Stomach (tissue), 19 donors: ENCODE measurements at places on chromosomes 1 and 21. TPM values are rescaled to one million over a fixed set of nuclear protein-coding genes. Genes with fewer than 3 reads are reported as not detected.

DNA sequence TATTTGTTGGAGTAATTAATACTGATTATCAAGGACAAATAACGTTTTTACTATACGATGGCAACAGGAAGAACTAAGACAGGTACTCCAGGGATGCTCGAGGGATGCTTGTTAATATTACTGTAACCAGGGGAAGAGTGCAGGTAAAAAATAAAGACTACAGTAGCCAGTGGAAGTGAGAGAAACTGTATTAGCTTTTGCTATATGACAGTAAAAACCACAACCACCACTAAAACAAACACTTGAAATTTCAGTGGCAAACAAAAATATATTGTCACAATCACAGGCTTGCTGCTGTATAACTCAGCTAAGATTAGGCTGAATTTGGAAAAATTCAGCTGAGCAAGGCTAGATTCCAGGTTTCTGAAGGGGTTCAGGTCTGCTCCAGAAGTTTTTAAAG lies 812.6 kb upstream of the ADGRL4 start:
- DNase-seq: no peak

The BNIPL gene
- not detected for total RNA-seq

The NBPF6 gene
- not detected for total RNA-seq

The SLC35F3 gene
- not detected for total RNA-seq

The HCN3 gene
- total RNA-seq: 3.6 TPM

DNA sequence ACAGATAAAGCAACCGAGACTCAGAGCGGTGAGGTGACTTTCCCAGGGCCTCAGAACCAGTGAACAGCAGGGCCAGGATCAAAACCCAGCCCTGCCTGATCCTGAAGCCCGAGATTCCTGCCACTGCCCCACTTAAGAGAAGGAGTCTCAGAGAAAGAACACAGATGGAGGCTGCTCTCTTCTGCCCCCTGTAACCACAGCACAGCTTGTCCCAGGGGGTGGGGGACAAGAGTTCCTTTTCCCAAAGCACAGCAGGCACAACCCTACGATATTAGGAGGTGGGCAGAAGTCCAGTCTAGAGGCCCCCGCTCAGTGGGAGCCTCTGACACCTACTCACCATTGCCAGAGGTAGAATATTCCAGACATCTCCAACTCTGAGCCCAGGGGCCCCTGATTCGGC lies 24.0 kb upstream of the VWA5B1 start:
- no peak for DNase-seq

The SH3BGR gene
- total RNA-seq: not detected

GRCh38 chr1:32876341-32877210 lies 5.9 kb upstream of the FNDC5 start:
- peak; percentile 71 for DNase-seq

The SLC44A3 gene
- total RNA-seq: 21.3 TPM

- no peak for DNase-seq
These were observed 18.7 kb downstream of the ACTRT2 start for GRCh38 chr1:3040004-3040403.

DNA sequence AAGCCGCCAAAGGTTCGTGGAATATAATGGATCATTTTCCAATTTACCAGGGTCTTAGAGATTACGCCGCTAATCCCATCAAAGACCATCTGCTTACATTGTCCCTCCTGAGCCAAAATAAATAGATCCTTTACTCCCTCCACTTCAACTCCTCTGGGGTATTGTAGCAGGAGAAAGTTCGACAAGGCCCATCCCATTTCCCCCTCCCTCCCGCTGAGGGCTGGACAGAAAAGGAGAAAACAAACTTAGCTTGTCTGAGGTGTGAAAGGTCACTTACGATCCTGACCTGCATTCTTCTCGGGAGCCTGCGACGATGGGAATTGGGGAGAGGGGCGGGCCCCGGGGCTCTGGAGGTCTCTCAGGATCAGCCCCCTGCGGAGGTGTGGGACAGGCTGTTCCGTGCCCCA lies 60.8 kb downstream of the MEF2D start:
- DNase-seq: no peak

DNA sequence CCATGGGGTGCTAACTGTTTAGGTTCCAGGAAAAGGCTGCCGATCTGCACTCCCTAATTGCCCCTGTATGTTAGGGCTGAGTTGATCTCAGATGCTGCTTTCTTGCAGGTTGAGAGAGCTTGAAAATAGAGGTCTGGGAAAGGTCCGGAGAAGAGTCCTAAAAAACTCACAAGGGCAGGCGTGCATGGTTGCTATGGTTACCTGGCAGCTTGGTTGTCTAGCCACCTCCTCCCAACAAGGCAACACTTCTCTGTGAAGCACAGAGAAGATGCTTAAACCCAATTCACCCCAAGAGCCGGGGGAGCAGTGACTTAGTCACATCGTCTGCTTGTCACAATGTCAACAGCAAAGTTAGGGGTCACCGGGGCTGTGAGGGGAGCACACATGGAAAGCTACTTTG lies 31.0 kb upstream of the LRRC52 start:
- no peak for DNase-seq

GRCh38 chr1:229870381-229870780 lies 196.7 kb upstream of the GALNT2 start:
- no peak for DNase-seq

DNA sequence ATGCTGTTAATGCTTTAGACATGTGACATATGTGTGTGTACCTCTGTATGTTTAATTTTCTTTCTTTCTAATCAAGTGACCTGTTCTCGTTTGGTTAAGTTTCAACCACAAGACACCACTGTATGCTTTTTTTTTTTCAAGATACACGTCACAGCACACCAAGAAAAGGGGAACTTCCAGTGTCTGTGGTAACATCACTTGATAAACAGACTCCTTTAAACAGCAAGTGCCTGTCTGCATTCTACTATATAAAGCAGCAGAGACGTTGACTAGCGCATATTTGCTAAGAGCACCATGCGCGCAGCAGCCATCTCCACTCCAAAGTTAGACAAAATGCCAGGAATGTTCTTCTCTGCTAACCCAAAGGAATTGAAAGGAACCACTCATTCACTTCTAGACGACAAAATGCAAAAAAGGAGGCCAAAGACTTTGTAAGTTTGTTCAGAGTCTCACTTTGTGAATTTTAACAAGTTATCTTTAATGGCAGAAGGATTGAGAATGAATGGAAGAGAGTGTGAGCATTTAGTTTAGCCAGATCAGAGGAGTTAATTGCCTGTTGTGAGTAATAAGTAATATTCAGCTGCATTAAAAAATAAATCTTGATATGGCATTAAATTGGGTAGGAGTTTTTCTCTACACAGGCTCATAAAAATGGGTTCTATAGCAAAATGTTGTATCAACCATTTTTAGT lies at the start of gene RGS1:
Gene RGS1 (plus strand): TSS at position 275 of the 691 bp plus-strand sequence. CDS start 20 bp downstream, at position 295.
- peak; percentile 56 for DNase-seq

DNA sequence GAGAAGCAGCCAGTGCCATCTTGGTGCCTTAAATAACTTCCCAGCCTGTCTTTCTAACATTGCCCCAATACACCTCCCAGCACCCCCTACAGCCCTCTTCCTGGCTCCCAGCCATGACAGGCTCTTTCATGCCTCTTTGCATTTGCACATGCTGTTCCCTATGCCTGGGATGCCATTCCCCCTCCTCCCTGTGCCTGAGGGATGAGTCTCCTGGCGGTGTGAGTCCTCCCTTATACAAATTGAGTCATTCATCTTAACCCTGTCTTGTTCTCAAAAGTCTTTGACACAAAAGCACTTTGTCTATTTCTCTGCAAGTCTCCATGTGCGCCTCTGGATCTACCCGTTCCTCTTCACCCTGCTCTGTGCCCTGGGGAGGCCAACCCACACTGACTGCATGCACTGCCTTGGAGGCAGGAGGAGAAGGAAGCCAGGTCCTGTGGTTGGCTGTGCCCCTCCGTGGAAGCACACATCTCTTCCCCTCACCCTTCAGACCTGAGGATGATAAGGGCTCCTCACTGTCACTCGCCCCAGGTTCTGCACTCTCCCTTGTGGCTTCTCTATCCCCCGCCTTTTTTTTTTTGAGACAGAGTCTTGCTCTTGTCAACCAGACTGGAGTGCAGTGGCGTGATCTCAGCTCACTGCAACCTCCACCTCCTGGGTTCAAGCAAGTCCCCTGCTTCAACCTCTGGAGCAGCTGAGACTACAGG lies 25.1 kb downstream of the CDCP2 start:
- DNase-seq: no peak

GRCh38 chr1:112636056-112636455 lies 16.4 kb downstream of the CAPZA1 start:
- no peak for DNase-seq

DNA sequence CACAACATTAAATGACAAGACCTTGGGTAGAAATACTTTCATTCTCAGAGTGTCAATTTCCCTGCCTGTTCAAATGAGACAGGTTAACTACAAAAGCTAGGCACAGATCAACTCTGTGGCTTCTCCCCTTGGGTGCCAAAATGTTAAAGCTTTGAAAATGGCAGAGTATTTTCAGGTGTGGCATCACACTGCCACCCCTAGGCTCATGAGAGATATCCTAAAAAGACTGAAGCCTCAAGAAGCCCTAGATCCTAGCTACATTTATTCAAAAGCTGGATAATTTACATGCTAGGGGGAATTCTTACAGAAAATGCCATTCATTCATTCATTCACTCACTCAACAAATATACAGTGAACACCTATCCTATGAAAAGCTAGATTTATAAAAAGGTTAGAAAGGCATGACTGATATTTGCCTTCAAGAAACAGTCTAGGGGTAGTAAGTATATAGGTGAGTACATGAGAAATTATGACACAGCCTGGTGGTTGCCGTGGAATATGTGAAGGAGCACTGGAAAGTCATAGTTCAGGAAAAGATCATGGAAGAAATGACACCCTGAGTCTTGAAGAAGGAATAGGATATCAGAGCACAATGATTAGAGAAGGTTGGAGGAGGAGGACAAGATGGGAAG lies 15.9 kb upstream of the RAB4A start:
- DNase-seq: no peak

GRCh38 chr1:221138516-221138915 lies 259.3 kb downstream of the HLX start:
- DNase-seq: no peak

DNA sequence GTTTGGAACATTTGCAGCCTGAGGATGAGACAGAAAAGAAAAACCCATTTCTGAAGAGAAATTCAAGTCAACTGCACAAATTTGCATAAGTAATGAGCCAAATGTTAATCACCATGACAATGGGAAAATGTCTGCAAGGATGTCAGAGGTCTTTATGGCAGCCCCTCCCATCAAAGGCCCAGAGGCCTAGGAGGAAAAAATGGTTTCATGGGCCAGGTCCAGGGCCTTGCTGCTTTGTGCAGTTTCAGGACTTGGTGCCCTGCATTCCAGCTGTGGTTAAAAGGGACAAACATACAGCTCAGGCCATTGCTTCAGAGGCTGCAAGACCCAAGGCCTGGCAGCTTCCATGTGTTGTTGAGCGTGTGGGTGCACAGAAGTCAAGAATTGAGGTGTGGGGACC lies 13.4 kb downstream of the RBM11 start:
- no peak for DNase-seq

The IFNLR1 gene
- total RNA-seq: 4.6 TPM

DNA sequence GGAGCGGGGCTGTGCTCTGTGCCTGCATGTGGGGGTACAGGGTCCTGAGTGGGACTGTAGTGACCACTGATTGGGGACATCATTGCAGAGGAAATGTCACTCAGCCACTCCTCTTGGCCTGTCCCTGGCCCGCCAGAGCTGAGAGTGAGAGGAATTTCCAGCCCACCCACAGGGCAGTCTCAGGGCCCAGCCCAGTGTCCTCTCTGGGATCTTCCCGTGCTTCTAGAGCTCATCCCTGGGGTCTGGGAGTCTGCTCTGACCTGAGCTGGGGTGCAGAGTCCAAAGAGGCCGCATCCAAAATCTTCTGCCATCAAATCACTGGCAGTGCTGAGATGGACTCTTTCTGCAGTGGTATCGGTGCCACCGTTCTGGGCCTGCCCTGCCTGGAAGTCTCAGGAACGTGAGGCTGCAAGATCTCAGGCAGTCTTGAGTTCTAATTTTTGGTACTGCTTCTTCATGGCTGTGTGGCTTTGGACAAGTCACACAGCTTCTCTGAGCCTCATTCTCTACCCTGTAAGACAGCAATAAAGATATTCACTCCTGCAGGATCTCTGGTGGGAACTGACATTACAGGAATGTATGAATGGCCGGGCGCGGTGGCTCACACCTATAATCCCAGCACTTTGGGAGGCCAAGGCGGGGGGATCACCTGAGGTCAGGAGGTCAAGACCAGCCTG lies 100.8 kb upstream of the TARDBP start:
- DNase-seq: no peak

The C1QC gene
- 71.0 TPM for total RNA-seq

GRCh38 chr1:236540813-236541465 lies 17.2 kb downstream of the LGALS8 start:
- no peak for DNase-seq

- no peak for DNase-seq
These were observed 269.2 kb upstream of the RGS18 start for GRCh38 chr1:191888996-191889622.

DNA sequence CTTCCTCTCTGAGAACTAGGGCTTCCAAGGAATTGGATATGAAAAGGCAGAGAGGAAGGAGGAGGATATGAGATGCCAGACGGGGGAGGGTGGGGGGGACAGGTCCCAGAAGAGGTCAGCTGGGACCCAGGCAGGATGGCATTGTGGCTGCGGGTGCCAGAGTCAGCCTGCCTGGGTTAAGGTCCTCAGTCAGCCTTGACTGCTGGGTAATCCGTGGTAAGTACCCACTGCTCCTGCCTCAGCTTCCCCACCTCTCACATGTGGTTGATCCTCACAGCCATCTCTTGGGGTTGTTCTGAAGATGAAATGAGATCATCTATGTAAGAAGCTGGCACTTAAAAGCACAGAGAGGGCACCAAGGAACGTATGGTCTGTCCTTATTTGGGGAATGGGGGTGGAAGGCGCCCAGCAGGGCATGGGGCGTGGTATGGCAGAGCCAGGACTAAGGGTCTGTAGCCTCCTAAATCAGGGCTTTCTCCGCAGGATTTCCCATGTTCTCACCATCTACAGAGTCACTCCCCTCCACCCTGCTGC lies 23.8 kb downstream of the ELF3 start:
- no peak for DNase-seq

DNA sequence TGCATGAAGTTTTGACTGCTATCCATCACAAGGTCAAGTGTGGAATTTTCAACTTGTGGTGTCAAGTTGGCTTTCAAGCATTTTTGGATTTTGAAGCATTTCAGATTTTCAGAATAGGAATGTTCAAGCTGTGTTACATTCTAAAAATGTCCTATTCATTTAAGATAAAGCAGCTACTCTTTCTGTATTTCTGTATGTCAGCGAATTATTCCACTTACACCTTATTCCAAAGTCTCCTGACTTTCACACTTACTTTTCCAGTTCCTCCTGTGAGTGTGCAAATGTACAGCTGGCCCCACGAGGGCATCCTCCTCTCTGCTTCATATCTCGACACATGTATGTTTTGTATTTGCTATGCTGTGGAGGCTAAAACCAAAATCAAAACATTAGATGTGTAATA lies 51.9 kb downstream of the RC3H1 start:
- DNase-seq: no peak

- peak; percentile 64 for DNase-seq
These were observed 66.1 kb downstream of the CD2 start for GRCh38 chr1:116820369-116820768.

DNA sequence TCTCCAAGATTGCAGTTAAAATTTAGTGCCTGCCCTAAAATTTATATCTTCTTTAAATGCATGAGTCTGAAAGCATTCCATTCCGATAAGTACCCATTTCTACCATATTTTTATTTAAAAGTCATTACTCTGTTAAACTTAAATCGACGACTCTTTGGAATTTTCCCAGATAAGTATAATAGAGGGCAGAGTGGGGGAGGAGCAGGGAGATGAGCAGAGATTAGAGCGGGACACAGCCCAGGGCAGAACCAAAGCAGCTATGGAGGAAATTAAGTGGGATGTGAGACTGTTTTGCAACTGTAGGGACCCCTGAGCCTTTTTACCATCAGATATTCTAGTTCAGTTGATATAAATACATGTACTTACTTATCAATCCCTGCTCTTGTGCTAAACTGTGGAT lies 257.9 kb downstream of the FGGY start:
- DNase-seq: no peak

The TRIM45 gene
- 4.1 TPM for total RNA-seq
